ENCODE measurements at places on chromosomes 2 and 18.
A peak's percentile ranks its signal among the peaks of the same experiment; 100 is the strongest.

DNA sequence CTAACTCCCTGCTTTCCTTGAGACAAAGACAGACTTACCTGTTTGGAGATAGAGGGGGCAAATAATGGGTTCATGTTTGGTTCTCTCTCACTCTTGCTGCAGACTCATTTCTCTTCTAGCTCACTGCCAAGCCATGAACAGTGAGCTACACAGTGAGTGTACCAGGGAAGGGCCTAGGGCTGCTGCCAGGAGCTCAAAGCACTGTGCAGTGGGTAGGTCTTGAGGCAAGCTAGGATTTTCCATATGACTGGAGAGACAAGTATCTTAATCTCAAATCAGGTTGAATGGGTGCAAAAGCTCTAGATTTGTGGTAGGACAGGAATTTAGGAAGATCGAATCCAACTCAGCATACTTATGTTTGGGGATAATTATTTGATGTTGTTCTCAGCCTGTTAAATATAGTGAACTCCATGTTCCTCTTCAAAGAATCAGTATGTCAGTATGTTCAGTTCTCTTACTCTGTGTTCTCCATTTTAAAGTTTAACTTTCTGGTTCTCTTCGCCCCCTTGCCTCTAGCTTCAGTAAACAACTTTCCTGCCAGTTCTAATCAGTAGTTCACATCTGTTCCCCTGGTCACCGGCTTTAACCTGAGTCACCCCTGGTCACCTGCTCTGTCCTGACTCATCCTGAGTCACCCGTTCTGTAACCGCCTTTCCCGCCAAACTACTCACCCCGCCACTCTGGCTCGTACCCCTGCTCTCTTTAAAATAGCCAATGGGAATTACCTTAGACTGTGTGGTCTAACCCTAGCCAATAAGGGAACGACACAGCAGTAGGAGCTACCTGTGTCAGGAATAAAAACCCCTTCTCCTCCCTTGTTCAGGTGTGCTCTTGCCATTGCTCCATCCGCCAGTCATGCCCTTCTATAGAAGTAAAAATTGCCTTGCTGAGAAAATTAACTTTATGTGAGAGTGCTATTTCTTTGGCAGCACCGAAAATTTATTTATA is 21.9 kb downstream of the SLC25A52 start:
- no peak for DNase-seq

- DNase-seq, result no peak
These were observed 211.5 kb downstream of the TMEM247 start for GRCh38 chr2:46690825-46691224.

- no peak for DNase-seq
These were observed 24.6 kb upstream of the ZNF407 start for GRCh38 chr18:74573053-74573452.

DNA sequence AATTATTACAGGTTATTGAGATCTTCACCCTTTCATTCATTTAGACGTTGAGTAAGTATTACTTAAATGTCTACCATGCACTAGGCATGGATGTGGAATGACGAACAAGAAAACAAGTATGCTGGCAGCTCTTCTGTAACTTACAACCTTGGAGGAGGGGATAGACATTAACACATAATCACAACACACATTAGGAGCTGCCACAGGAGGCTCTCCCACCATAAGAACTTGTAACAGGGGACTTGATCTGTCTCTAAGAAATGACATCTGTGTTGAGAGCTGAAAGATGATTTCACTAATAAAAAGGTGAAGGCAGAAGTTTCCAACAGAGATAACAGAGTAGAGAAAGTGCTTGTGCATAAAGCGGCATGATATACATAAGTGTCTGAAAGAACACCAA is 384.7 kb upstream of the ZEB2 start:
- no peak for DNase-seq

DNA sequence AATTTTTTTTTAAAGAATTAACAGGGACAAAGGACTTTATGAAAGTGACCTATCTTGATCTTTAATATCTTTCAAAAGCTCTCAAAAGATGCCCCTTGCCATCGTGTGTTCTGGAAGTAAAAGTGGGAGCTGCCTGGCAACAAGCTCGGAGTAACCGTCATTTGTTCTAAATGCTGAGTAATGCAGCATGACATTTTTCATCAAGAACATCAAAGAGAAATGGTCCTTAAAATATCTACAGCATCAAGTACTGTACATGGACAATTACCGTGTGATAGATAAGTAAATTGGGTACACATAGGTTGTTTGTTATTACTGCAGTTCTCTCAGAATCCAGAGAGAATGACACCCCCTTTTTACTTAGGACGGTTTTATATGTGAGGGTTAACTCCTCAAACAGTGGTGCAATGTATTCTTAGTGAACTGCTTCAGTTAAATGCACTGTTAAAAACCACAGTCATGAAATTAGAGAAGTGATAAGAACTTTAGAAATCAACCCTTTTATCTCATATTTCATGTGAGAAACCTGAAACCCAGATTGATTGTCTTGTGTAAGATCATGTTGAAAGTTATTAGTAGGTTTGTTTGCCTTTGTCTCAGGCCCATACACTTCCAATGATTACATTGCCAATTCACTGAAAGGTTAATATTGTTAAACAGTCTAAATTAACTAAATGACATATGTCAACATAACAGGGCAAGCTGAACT is 90.6 kb upstream of the HNMT start:
- no peak for DNase-seq

GRCh38 chr2:57760381-57760801 is 286.2 kb upstream of the VRK2 start:
- DNase-seq, result no peak

DNA sequence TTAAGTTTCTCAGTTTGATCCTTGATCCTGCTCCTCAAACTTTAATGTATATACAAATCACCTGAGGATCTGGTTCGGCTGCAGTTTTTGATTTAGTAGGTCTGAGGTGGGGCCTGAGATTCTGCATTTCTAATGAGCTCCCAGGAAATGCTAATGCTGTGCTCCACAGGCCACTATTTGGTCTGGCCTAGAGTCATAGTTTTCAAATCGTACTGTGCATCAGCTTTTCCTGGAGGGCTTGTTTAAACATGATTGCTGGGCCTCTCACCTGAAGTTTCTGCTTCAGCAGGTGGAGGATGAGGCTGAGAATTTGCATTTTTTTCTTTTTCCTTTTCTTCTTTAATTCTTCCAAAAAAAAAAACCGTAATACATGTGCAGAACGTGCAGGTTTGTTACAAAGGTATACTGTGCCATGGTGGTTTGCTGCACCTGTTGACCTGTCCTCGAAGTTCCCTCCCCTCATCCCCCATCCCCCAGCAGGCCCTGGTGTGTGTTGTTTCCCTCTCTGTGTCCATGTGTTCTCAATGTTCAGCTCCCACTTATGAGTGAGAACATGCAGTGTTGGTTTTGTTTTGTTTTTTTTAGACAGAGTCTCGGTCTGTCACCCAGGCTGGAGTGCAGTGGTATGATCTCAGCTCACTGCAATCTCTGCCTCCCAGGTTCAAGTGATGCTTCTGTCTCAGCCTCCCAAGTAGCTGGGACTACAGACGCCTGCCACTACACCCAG is 42.2 kb upstream of the CD28 start:
- DNase-seq, result peak; percentile 59

DNA sequence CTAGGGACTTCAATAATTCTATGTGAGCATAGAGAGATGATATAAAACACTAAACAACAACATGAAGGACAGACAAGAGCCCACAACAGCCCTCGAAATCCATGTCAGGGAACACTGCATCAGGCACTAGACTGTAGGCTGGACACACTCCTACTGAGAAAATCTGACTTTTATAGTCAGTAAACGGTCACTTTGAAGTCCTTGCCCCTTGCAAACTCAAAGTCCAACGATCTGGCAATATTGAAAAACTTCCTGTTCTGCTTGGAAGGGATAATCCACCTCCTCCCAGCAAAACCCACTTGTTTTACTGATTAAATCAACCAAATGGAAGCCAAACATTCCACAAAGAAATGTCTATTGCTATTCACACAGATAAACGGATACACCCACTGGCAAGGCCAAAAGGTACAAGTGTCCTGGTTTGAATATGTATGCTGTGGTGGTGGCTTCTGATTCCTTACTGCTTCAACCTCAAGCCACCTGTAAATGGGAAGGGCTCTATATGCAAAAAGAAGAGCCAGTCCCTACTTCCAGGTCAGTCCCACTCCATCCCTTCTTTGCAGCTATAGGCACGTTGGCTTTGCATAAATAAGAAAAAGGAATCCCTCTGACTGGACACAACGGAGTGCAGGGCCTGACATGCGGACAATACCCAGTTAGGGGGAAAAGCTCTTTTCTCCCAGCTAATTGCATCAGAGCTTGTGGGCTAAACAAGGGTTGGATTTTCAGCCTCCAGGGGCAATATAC is 56.6 kb downstream of the STK39 start:
- no peak for DNase-seq

GRCh38 chr2:196131384-196131937 is 39.9 kb downstream of the STK17B start:
- DNase-seq, result no peak

GRCh38 chr2:83368916-83369315 is 1090.2 kb downstream of the SUCLG1 start:
- DNase-seq, result no peak

GRCh38 chr2:76640905-76641304 is 881.3 kb downstream of the LRRTM4 start:
- no peak for DNase-seq

DNA sequence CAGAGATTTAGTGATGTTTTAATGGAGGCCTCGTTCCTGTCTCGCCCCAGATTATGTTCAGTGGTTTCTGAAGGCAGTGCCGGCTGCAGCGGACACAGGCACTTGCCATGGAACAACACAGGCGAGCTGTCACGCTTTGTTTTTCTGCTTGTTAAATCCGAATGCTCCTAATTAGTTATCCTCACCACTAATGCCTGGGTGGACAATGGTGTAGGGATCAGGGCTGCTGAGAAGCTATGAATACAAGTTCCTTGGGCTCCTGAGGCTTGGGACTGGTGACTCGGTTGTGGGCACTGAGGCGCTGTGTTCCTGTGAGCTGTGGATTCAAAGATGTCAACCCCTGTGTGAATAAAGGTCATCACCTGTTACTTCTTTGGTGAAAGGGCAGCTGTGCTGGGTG is 123.5 kb downstream of the PLEKHM3 start:
- DNase-seq, result no peak

GRCh38 chr2:73899801-73900336 is 7.1 kb downstream of the ACTG2 start:
- DNase-seq, result no peak

DNA sequence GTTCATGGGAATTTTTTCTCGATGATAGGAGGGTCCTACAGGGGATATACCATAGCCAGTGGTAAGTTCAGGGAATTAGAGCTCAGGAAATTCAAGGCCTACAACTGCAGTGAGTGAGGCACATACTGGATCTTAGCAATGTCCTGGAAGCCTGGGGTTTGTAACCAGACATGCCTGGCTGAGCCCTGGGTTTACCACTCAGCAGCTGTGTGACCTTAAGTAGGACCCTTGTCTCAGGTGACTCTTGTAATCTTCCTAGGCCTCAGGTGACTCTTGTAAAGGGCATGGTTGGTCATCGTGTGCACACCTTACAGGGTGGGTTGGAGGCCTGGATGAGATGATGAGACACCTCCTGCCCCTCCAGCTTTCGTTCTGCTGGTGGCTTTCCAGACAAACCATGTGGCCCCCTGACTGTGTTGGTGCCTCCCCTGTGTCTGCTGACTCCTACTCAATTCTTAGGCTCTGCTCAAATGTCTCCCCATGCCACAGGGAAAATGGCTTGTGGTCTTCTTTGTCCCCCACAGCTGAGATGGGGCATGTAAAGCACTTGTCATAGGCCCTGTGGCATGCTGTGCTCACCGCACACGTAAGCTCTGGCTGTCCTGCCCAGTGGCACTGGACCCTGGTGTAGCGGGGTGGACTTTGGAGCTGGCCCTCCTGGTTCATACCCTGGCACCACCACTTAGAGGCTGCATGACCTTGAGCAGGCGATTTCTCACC is 94.1 kb downstream of the FHOD3 start:
- no peak for DNase-seq

GRCh38 chr2:170585067-170585466 is 130.1 kb upstream of the SP5 start:
- DNase-seq, result no peak

- DNase-seq, result no peak
These were observed 32.0 kb upstream of the ACYP2 start for GRCh38 chr2:54083445-54083844.

DNA sequence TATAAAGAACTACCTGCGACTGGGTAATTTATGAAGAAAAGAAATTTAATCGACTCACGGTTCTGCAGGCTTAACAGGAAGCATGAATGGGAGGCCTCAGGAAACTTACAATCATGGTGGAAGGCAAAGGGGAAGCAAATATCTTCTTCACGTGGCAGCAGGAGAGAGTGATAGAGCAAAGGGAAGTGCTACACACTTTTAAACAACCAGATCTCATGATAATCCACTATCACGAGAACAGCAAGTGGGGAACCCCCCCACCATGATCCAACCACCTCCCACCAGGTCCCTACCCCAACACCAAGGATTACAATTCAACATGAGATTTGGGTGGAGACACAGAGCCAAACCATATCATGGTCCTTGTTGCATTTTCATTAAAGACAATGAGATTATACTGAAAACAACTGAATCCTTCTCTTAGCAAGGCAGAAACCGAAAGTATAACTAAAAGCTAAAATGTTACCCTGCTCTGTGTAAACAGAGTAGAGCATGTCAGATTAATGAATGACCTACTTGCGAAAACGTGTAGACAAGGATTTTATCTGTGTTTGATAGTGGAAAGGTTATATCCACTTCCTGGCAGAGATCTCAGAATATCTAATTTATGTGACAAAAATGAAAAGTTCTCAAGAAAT is 60.1 kb upstream of the RBBP8 start:
- no peak for DNase-seq

DNA sequence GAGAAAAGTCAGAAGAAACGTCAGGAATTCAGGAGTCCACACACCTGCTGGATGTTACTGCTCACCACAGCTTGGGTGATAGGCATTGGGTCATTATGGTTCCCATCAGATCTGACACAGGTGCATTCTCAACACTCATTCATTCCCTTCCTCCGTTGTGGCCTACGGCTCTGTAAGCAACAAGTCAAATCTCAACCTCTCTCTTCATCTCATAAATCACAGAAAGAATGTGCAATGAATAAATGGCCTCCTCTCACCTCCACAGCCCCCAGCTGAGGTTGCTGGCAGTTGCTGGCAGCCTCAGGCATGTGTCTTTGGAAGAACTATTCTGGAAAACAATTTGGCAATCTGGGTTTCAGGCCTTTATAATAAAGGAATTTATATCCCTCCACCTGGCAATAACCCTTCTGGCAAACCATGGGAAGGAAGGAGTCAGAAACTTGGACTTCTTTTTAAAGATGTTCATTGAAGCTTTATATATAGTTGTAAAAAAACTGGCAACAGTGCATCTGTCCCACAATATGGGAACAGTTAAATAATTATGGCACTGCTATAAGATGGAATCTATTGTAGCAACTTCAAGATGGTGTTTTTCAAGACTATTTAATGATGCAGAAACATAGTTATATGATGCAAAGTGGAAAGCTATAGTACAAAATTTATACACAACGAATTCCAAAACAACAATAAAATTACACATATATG is 175.4 kb downstream of the ANAPC1 start:
- DNase-seq, result no peak

DNA sequence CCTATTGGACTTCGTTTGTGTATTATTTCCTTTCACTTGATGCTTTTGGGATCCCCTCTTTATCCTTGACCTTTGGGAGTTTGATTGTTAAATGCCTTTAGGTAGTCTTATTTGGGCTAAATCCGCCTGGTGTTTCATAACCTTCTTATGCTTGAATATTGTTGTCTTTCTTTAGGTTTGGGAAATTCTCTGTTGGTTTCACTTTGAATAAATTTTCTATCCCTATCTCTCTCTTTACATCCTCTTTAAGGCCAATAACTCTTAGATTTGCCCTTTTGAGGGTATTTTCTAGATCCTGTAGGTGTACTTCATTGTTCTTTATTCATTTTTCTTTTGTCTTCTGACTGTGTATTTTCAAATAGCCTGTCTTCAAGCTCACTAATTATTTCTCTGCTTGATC is 354.7 kb downstream of the PARD3B start:
- DNase-seq, result no peak
